Panc1 (cell line): ENCODE measurements at places on chromosomes 5 and 9.
A peak's percentile ranks its signal among the peaks of the same experiment; 100 is the strongest.

DNA sequence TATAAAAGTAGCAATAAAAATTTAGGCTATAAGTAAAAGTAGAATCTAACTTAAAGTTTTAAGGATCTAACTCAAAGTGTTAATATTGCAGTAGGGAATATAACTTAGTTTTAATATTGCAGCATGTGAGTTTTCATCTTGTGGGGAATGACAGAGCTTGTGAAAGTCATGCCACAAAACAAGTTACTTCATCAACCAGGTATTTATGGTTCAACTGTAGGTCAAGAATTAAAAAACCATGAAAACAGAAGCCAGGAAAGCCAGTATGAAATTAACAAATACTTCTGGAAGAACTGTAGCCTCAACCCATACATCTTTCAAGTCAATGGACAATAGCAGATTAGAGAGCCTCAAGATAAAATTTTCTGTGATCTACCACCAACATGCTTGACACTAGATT is 19.0 kb downstream of the HMGCS1 start:
- no peak for DNase-seq

DNA sequence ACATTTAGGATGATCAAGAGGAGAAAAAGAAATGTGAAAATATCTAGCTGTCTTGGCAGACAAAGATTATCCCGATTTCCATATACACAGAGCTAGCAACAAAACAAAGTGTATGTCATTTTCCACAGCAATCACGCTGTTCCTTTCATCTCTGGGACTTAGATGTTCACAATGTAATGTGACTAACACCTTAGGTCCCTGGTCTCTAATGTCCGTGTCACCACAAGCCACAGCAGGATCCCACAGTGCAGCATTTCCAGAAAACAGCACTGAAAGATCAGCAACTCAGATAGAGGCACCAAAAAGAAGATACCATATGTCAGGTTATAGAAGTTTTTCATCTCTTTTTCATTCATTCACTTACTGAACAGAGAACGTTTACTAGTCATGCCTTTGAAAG is 118.0 kb upstream of the TNPO1 start:
- no peak for DNase-seq

DNA sequence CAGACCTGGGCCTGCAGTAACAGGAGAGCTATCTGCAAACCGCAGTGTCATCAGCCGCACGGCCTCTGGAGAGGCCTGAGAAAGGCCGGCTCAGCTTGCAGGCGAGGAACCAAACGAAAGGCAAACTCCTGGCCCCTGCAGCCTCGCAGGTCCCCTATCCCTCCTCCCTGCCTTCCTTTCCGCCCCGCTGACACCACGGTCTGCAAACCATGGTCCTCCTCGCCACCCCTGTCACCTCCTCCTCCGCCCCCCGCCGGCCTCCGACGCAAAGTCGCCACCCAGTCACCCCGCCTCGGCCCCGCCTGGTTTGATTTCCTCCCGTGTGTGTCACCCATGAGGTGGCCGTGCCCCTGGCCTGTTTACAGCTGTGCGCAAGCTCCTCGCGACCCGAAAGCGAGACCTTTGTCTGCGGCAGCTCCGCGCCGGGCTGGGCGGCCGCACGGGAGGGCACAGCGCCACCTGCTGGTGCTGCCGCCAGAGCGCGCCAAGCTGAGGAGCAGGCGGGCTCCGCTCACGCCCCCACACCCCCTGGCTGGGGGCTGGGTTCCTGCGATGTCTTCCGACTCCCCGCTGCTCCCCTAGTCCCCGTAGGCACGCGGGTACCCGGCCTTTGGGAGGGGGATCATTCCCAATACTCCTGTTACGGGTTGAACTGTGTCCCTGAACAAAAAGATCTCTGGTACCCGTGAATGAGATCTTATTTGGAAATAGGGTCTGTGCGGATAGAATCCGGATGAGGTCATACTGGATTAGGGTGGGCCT is 19.4 kb downstream of the GBGT1 start:
- no peak for DNase-seq

DNA sequence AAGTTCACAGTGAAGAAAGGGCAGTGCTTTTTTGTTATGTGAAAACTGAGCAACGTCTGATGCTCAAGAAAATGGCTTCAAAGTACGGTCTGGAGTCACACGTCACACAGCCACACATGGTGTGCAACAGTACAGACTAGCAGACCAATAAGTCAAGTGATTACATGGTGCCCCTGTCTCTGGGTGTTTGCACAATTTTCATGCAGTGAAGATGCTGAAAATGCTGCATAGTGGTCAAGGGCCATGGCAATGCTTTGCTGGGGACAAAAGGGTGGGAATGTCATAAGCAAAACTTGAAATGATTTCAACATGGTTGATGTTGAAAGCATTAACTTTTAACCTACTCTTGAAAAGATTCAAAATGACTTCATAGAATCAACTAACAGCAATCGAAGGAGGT is 231.2 kb downstream of the EBF1 start:
- DNase-seq, result no peak

- no peak for DNase-seq
Measured at GRCh38 chr5:10726179-10726912, 34.7 kb downstream of the DAP start.

DNA sequence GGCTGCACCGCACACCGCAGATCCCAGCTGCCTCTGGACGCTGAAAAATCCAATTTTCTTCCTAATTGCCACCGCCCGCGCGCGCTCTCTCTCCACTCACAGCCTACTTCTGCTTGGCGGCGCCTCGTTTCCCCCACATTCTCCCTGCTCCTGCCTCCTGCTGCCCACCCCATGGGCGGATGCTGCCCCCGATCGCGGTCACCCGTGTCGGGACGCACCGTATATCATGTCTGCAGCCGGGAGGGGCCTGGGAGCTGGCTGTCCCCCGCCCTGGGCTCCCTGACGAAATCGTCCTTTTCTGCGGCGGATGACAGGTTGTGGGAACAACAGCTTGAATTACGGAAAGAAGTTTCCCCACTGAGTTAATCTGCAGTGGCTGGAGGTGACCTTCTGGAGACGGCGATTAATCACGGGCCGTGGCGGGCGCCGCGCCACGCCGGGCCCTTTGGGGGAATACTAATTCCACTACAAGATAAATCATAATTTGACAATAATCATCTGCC is 36.3 kb upstream of the PSD2 start:
- no peak for DNase-seq

DNA sequence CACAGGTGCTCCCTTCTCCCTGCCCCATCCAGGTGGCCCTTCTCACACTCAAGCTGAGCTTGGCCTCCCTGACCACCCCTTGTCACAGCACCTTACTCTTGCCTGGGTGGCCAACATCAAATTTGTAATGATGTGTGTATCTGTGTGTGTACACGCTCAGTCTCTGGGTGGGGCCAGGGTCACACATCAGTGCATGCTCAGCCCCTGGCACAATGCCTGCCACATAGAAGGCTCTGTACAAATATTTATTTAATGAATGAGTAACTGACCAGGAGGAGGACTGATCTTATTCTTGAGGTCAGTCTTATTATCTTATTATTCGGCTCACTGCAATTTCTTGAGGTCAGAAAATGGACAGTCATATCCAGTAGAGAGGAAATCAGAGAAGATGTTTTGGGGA is 41.3 kb upstream of the HAND1 start:
- peak; percentile 4 for DNase-seq

DNA sequence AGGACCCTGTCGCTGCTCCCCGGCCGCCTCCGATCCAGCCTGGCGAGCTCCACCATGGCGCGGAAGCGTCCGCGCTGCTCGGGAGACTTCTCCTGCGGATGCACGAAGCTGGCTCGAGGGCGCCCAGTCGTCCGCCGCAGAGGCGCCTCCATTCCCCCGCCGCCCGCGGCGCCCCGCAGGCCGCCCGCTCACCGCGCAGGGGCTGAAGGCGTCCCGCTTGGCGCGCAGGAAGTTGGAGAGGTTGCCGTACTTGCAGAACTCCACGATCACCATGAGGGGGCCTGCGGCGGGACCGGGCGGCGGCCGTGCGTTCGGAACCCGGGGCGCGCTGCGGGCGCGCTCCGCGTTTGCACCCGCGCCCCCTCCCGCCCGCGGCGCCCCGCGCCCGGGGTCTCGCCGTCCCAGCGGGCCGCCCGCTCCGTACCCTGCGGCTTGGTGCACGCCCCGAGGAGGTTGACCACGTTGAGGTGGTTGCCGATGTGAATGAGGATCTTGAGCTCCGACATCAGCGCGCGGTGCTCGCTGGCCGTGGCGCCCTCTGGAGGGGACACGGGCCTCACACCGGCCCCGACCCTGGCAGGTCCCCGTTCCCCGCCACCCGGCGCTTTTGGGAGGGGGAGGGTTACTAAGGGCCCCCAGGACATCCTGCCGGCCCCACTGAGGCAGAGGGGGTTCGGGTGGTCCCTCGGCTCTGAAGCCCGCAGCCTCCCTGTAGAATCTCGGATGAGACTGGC is 27.7 kb upstream of the SCGB3A1 start:
- DNase-seq, result no peak

- DNase-seq, result no peak
Measured at GRCh38 chr9:35814106-35814840, 569 bp downstream of the HINT2 start.

DNA sequence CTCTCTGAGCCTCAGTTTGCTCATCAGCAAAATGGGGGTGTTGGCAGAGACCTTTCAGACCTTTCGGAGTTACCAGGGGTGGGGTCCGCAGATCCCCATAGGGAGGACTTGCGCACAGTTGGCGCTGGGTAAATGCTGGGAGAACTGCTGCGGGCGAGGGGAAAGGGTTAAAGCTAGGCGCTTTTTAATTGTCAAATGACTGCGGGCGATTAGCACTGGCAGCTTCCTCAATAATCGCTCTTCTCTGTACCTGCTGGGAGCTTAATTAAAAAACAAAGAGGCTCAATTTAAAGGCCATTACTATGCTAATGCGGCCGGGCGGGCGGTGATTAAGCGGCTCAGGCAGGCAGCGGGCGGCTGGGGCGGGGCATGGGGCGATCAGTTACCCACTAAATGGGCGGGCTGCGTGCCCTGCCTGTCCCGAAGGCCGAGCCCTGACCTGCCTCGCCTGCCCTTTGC is 63.0 kb downstream of the LMX1B start:
- DNase-seq, result no peak

GRCh38 chr9:122897969-122898368 is 7.2 kb downstream of the RC3H2 start:
- no peak for DNase-seq

DNA sequence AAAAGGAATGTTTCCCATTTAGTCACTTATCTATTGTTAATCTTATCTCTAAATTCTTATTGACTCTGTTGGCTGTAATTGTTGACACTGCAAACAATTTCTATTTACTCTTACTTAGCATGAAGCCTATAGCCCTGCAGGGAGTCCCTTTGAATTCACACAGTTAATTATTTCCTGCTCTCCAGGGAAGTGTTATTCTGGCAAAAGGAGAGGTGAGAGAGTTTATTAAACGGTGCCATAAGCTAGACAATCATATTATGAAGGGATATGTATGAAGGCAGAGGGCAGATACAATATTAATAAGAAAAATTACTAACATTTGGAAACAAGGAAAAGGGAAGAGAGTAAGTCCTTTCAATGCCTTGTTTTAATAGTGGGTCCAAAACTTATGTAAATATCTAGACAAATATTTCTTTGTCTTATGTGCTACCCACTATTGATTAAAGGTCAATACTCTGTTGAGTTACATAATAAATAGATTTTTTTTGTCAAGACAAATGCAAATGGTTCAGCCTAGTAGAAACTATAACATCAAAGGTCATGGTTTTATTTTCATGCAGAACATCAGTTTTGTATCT is 107.1 kb downstream of the CDH18 start:
- DNase-seq, result peak; percentile 28

GRCh38 chr5:154288145-154288544 is 97.6 kb downstream of the GALNT10 start:
- no peak for DNase-seq

DNA sequence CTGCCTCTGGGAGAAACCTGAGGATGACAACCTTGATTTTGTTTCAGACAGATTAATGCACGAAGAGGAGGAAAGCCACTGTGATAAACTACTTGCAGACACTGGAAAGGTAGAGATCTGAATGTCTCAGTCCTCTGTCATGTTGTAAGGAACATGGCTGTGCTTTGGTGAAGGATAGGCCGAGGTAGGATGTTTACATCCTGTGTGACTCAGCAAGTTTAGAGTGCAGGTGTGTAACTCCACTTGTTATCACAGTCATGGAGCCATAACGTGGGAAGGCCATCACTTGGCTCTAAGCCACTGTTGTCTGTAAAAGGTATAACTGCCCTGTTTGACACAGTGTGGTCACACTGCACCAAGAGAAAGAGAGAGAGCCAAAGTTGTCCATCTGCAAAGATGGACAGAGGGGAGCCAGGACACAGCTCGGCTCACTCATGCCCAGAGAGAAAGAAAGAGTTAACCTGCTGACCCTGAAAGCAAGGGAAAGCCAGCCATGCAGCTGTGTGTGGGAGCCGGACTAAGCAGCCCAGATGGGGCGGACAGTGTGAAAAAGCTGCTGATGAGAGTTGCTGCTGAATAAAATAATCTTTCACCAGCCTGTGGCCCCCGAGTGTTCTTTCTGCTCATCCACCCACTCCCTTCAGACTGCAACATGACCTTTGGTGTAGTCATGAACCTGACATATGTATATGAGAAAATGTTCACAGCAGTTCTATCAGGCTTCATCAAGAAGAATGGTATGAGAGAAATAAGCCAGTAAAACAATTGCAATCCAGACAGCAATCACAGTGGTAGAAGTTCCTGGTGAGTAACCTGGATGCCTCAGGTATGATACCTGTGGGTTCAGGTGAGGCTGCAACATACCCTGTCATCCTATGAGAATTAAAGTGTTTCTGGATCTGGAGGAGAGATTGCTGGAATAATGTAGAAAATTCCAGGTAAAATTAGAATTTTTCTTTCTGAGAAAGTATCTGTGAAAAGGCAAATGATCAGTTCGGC is 115.9 kb downstream of the TARS1 start:
- no peak for DNase-seq

DNA sequence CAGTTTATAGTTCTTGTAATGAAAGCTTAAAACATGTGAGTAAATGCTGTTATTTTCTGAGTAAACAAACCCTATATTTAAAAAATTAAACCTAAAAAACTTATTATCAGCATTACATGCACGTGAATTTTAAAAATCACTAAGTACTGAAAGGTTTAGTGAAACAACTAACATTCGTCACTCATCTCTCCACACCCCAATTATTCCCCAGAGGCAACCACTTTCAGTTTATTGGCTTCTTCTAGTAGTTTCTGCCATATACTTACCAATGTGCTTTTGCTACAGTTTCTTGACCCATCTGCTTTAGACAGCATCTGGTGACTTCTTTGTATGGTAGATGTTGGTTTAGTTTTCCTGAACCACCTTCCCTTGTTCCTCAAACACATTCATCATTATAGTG is 58.1 kb downstream of the ANGPTL2 start:
- DNase-seq, result no peak

GRCh38 chr5:159061179-159061796 is 38.4 kb downstream of the EBF1 start:
- DNase-seq, result no peak

DNA sequence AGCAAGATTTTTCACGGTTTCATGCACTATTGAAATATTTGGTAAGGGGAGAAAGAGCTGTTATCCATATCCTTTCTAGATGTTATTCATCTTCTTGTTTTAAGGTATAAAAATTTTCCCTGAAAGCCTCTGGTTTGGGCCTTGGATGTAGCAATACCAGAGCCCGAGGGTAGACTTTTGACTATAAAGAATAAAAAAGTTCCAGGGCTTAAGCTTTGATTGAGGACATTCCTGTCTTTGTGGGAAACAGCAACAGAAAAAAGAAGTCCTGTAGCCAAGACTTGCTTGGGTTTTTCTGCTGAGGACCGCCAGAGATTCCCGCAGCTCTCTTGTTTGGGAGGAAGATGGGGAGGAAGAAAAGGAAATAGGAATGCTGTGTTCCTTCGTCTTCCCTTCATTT is 440.0 kb upstream of the WWC1 start:
- DNase-seq, result no peak
